Right cardiac atrium (tissue), 5 donors: ENCODE measurements at places on chromosomes 2 and 18. TPM values are rescaled to one million over a fixed set of nuclear protein-coding genes. Genes with fewer than 3 reads are reported as not detected.

DNA sequence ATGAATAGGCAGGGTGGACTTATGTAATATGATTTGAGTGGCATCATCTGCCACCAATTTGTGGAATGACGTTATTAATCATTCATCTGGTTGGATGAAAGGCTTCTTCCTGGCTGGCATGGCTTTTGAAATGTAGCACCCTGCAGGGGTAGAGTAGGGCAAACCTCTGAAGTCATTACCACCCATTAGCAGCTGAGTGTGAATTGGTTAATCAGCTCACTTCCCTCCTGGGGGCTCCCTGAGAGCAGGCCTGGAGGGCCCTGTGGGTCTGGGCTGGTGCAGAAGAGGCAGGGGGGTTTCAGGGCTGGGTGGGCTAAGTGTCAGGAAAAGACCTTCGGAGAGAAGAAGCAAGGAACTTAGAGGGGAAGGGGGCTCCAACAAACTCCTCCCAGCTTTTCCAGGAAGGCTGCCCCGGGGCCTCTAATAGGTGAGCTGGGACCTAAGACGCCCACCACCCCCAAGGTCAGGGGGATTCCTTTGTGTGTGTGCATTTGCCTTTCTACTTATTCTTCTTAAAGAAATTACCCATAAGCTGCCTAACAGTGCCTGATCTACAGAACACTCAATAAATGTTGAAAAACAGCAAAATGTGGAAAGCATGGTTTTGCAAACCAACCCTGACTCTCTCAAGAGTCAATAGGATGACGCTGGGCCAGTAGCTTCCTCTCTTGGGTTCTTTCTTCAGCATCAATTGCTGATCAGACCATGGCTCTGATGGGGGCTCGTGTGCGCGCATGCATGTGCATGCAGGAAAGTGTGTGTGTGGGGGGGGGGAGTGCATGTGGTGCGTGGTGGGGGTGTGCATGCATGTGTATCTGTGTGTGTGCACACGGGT is 49.7 kb upstream of the ZNF516 start:
- no peak for DNase-seq

DNA sequence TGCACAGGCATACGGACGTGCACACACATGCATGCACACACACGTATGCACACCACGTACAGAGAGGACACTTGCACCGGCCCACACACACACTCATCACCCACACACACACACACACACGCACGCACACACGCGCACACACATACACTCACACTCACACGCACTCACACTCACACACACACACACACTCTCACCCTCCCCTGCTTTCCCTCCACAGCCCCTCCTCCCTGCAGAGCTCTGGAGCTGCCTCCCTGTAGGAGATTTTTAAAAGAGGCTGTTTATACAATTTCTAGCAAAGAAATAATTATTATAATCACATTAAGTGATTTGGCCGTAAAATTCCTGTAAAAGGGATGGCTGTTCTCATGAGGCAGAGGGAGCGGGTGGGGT is 36.5 kb upstream of the SNED1 start:
- peak; percentile 56 for DNase-seq

The AAK1 gene
- 55.6 TPM for total RNA-seq

DNA sequence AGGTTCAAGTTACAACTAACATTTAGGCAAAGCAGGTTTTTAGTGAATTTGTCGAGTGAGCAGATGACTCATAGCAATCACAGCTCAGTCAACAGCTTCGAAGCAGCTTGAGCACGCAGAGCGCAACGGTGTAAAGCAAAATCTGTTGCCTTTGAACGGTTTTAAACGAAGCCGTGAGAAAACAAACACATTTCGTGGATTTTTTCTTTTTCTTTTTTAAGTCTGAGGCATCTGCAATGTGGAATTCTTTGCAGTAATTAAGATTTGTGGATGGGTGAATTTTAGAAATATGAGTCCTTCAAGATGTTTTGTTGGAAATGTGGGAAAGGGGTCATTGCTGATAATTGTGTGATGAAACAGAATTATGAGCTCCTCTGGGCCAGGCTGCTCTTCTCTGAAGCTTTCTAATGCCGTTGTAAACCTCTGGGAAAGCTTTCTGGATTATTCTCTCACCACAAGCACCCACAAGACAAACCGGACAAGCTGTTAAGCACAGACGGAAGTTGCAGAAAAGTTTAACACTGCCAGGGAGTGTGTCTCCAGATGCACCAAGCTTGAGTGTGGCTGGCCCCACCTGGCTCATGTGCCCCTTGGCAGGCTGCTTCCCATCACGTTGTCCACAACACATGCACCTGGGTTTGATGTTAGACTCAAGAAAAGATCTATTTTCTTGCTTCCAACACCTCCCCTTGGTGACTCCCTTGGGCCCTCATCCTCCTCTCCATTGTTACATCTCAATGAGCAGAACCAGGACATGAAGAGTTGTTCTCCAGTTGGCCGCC is 224.7 kb downstream of the ACKR3 start:
- DNase-seq = no peak

The SRD5A2 gene
- not detected for total RNA-seq

DNA sequence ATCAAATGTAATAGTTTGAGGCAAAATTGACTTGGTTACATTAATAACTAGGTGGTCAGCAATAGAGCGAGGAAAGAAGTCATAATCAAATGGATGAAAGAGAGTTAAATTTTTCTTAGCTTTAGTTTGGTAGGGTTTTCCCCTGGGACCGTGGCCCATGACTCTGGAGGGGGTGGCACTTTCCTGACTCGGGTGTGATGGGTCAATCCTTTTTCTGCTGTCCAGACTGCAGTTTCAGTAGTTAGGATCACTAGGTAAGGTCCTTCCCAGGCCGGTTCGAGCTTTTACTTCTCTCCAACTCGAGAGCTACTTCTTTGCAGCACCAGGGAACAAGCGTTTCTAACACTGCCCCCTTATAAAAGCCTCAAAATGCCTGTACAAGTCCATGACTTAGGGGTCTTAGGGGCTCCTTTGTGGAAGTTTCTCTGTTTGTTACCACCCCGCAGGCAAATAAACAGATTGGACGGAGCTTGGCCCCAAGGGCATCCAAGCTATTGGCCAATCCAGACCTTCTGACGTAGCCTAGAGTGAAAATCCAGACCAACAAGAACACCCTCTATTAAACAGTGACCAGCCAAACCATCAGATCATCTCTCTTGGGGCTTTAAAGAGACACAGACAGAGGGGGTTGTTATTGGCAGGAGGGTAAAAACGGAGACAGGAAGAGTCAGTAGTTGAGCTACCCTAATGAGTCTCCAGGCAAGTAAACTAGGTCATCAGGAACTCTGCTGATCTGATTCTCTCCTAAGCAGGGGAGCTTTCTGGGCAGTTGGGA is 9.4 kb upstream of the CEP68 start:
- DNase-seq = no peak

DNA sequence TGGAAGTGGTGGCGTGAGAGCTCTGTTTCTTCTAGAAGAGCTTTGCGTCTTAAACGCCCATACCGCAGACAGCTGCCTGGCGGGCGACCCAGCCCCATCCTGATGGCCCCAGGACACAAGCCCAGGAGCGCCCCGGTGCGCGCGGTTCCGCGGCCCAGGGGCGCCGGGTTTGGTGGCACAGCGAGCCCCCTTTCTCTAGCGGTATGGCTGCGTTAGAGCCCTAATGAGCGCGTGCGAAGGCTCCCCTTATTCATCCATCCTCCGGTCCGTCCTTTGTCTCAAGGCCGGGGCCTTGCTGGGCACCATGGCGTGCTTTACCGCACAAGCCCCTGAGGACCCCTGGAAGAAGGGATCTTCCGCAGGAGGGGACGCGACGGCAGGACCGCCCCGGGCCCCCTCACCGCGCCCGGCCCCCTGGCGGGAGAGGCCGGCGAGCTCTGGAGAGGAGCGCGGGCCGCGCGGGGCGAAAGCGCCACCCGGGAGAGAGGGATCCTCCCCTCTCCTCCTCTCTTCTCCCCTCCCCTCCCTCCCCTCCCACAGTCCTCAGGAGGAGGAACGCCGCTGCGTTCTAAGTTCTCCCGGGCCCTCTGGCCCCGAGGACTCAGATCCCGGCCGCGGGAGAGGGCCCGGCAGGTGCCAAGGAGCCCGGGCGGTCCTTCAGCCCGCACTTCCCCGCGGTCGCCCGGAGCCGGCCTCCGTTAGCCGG is 626 bp upstream of the SLC1A4 start:
- DNase-seq = peak; percentile 81

GRCh38 chr2:217277646-217278398 is 418.0 kb upstream of the TNP1 start:
- DNase-seq = no peak

DNA sequence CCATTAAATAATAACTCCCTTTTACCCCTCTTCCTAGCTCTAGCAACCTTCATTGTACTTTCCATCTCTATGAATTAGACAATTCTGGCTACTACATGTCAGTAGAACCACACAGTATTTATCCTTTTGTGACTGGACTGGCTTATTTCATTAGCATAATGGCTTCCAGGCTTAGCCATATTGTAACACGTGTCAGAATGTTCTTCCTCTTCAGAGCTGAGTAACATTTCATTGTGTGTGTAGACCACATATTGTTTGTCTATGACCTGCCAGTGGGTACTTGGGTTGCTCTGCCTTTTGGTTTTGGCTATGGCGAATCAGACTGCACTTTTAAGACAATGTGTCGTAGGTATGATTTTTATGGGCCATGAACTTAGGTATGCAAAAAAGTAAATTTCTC is 20.9 kb downstream of the TSN start:
- no peak for DNase-seq

GRCh38 chr2:235270956-235271355 is 222.9 kb upstream of the AGAP1 start:
- no peak for DNase-seq

DNA sequence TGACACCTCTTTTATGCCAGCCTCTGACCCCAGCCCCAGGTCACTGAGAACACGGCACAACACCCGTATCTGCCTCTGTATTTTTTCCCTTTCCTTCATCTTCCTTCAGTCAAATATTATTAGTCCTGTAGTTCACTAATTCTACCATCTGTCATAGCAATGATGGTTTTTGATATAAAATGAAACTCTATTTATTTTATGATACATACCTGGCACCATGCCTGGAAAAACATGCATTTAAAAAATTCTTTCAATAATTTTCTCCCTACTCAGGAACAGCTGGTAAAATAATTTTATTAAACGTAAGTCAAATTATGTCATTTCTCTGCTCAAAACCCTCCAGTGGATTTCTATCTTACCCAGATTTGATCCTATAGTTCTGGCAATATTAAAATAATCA is 224.7 kb downstream of the CDH7 start:
- no peak for DNase-seq

DNA sequence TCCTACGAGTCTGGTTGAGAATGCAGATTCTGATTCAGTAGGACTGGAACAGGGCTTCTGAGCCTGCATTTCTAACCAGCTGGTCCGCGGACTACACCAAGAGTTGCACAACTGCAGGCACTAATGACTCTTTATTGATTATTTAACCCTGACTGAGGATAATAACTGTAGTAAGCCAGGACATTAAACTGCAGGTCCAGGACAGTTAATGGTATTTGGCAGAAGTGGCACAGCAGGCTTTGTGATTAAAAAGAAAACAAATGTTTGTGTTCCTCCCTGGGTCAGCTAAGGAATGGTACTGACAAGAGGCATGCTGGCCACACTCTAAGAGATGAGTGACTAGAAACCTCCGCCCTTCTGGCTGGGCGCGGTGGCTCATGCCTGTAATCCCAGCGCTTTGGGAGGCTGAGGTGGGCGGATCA is 59.4 kb downstream of the ALPK2 start:
- DNase-seq = no peak

DNA sequence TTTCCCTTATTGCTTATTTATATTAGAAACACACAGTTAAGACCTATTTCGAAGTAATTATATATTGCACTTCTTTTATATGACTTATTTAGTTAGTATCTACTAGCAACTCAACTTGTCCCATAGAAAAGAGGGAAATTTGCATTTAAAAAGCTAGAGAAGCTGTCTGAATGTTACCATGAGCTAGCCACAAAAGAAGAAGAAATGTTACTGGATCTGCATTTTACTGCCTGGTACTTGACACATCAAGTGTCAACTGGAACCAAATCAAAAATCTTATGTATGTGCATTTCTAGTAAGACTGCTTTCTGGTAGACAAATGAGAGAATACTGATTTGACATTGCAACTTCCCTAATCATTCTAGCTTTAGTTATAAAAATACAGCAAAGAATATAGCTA is 424.6 kb upstream of the VRK2 start:
- DNase-seq = no peak

The LOXHD1 gene
- 0.28 TPM for total RNA-seq

- no peak for DNase-seq
Observed at GRCh38 chr2:190477661-190478454, 56.7 kb downstream of the NEMP2 start.
